ENCODE measurements at places on chromosomes 3 and 15.
A peak's percentile ranks its signal among the peaks of the same experiment; 100 is the strongest.

DNA sequence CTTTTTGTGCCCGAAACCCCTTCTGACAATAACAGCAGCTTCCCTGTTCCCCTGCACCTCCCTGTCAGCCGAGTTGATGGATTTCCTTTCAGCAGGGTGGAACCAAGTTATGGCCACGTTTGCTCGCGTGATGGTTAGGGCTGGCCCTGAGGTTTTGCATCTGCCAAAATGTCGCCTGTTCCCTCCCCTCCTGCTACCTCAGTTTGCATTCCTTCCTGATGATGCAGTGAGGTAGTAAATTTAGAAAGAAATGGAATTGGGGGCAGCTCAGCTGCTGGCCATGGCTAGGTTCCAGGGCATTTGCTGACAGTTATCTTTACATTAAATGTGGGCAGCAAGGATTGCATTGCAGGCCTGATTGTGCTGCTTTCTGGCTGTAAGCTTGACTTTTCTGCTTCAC lies 13.2 kb downstream of the LIMD1 start:
- no peak for DNase-seq

GRCh38 chr15:38530113-38530512 lies 34.5 kb downstream of the RASGRP1 start:
- DNase-seq = no peak

GRCh38 chr3:101252945-101253344 lies 67.4 kb downstream of the IMPG2 start:
- DNase-seq = no peak

DNA sequence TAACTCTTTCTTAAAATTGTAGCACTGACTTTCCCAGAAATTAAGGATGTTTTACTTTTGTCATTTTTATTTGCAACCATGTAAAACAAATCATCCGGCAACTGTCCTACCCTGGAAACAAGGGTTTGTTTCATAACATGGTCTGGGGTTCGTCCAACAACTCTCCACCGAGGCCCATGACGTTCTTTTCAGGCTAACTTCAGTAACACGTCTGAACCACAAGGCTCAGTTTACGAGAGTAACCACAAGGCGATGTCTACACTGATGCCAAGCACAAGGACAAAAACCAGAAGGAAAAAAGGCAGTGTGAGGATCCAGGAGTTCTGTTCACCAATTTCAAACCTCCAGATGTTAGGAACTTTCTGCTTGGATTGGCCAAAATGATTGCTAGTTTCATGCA lies 546.1 kb downstream of the NTRK3 start:
- no peak for DNase-seq

GRCh38 chr3:160331127-160331937 lies 67.7 kb downstream of the IFT80 start:
- DNase-seq = no peak

DNA sequence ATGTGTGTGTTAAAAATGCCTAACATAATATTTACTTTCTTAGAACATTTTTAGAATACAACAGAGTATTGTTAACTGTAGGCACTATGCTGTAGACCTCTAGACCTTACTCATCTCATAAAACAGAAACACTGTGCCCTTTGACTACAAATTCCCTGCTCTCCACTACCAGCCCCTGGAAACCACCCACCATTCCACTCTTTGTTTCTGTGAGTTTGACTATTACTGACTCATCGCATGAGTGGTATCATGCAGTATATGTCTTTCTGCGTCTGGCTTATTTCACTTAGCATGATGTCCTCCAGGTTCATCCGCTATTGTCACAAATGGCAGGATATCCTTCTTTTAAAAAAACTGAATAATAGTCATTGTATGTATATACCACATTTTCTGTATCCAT lies 216.7 kb upstream of the CFAP20DC start:
- no peak for DNase-seq

DNA sequence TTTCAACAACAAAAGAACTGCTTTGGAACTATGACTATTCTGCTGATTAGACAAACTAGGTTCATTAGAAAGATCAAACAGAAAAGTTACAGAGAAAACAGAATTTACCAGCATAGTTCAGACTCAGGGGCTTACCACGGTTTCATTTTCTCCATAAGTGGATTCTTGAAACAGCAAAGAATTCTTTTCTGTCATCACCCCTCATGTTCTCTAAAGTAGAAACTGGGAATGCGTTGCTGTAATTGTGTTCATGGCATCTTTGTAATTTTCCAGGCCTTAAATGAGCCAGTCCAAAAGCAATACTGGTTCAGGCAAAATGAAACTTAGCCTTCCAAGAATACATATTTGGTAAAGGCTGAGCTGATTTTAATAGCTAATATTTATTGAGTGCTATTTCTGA lies 287.8 kb downstream of the CHL1 start:
- DNase-seq = no peak

DNA sequence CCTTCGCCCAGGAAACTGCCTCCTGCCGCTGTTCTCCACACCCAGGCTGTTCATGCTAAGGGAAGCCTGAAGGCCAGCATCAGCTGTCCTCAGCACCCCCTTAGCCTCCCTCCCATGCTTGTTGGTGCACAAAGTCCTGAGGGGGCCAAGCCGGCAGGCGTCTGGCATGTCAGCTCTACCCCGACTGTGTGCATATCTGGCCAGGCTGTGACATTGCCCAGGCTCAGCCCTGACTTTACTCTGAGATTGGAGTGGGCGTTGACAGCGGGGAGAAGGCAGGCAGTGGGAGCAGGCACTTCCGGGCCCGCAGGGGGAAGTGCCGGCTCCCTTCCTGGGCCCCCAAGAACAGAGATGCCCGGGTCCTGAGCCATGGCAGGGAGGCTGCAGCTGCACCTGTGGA lies 492.2 kb downstream of the AGBL1 start:
- DNase-seq = no peak

- no peak for DNase-seq
Observed at GRCh38 chr3:154428286-154429206, 1.4 kb downstream of the GPR149 start.

DNA sequence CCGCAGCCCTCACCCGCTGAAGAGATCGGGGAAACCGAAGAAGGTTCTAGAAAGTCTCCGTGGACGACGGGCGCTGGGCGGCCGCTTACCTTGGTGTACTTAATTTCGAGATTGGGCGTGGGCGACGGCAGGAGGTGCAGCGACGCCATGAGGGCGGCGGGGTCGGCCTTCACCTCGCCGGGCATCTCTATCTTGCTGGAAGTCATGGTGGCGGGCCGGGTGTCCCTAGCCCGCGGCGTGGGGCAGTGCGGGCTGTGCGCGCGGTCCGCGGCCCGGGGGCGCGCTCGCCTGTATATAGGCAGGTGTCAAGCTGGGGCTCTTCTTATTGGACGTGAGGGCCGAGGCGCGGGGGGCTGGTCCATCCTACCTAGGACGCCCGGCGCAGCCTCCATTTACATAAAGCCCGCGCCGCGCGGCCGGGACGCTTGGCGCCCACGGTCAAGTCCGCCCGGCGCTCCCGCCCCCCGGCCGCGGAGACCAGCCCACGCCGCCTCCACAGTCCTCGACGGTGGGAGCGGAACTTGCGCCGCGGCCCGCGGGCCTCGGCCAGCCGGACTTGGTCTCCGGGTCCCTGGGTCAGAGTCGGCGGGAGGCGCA lies at the start of gene ALDH1A2:
Gene ALDH1A2 (minus strand): TSS at position 267 of the 597 bp plus-strand sequence. CDS start 61 bp downstream, at position 206.
- no peak for DNase-seq

DNA sequence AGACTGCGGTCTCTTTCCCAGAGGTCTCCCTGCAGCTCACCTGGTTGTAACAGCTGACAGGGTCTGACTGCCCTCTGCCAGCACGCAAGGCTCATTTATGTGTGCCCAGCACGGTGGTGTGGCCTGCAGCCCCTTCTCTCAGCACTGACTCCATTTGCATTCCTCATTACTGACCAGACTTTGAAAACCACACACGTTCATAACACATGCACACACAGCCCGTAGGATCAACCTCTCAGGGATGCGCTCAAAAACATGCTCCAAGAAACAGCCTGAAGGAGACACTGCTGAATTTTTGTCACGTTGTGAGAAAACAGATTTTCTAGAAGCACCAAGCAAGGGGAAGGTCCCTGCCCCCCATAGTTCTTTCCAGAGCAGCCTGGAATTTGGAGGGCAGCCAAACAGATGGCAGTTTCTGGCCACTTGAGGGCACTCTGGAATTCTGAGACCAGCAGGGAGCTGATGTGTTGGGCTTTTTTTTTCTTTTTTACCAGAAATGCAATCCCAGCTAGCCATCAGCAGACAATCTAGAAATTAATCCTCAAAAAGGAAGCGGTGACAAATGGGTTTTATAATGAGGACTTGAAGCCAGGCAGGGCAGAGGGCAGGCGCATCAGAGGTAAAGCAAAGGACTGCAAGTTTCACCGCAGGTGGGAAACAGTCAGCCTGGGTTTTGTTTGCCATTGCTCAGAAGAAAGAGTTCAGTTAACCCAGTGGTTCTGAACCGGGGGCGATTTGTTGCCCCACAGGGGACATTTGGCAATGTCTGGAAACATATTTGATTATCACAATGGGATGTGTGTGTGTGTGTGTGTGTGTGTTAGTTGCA lies 170.5 kb upstream of the PROK2 start:
- peak; percentile 79 for DNase-seq

DNA sequence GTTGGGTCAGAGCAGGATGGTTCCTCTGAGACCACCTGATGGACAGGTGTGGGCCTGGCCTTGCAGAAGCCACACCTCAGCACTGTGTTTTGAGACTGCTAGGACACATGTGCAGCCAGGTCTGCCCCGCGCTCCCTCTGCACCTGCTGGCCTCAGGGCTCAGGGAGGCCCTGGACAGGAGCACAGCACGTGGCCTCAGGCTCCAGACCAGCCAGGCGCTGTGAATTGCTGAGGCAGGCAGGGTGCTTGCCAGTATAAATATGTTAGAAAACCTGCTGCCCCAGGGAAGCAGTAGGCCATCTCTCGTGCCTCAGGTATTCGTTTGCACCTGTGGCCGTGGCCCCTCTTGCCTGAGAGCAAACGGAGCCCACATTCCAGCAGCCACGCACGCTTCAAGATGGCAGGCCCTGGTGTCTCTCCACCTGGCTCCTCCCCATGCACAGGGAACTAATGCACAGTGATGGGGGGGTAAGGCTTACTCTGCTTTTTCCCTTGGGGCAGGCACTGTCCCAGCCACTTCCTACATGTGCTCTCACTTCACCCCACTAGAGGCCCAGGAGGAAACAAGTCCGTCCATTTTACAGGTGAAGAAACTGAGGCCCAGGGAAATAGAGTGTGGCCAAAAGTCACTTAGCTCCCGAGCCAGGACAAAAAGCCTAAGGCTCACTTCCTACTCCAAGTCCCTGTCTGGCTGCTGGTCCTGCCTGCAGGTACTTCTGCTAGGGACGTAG lies 20.4 kb downstream of the SEC61A1 start:
- no peak for DNase-seq

DNA sequence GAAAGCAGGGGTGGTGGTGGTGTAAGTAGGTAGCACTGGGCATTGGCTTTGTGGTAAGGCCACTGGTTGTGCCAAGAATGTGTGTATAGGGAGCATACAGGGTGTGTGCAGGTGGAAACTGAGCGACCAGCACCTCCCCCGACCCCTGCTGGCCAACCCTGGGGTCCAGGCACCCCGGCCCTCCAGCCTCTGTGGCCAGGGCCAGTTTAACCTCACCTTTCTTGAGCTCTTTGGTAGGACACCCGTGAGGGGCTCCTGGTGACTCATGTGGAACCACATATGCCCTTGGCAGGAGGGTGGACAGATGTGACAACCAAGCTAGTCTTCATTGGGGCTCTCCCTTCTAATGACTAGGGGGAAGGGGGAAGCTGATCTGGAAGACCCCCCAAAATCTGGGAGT lies 19.5 kb downstream of the SHF start:
- no peak for DNase-seq

GRCh38 chr15:51307325-51307724 lies 31.1 kb downstream of the CYP19A1 start:
- DNase-seq = no peak

- DNase-seq = no peak
Observed at GRCh38 chr15:66724732-66725463, 22.9 kb downstream of the SMAD6 start.

GRCh38 chr3:13792512-13793371 lies 87.1 kb downstream of the WNT7A start:
- no peak for DNase-seq

DNA sequence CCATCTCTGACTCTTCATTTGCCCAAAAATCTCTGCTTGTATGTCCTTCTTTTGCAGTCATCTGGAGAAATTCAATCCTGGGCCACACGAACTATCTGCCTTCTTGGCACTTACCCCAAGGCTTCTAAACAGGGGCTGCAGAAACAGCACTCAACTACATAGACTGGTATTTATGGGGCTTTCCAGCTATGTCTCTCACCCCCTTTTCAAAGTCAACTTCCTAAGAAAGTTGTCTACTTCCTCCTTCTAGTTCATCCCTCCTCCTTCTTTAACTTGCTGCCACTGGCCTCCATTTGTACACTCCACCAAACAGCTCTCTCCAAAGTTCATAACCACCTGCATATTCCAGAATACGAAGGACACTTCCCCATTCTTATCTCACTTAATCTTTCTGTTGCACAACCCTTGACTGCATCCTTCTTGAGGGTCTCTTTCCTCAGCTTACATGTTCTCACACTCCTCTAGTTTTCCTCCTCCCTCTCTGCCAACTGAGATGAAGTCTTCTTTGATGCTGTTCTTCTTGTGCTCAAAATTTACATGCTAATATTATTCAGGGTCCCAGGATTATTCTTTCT lies 55.2 kb downstream of the PLD1 start:
- no peak for DNase-seq

- no peak for DNase-seq
Observed at GRCh38 chr15:60757831-60758570, 279.1 kb upstream of the ICE2 start.

GRCh38 chr15:38041576-38041975 lies 107.1 kb downstream of the TMCO5A start:
- DNase-seq = no peak

DNA sequence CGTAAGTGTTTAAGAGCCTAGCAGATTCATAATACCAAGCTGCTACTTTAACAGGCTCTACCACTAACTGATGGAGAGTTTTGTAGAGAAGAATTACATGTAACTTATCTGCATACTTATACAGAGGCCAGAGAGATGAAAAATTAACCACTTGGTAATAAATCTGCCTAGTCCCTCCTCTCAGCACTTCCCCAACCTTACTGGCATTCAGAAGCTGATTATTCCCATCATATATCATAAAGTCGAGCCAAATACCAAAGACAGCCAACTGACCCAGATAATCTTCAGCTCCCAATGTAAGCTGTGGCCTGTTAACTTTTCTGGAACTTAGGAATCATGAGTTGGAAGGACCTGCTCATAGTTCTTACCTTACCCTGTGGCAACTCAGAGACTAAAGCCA lies 25.5 kb upstream of the CSPG5 start:
- DNase-seq = no peak

DNA sequence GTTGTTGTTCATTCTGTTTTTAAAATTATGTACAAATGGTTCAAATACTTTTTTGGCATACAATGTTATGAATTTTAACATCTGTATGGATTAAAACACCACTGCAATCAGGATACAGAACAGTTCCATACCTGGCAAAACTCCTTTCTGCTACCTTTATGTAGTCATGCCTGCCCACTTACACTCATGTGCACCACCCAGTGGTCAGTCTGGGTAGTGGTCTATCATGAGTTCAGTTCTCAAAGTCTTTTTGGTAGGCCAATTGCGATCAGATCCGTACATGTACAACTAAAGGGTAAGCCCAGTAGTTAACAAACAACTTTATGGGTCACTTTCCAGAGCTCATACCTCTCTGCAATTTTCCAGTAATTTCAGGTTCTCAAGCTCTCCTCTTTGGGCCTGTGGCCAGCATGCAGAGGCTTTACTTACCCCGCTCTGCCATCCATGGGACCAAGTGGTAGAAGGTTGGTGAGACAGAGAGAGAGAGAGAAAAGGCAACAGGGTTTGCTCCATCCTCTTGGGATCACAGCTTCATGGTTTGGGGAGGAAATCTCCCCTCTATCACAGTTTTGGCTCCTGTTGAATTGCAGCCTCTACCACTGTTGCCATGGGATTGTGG lies 63.9 kb upstream of the FAM98B start:
- DNase-seq = peak; percentile 22

GRCh38 chr3:15094187-15094875 lies 4.6 kb downstream of the RBSN start:
- no peak for DNase-seq

All from NCI-H446 (cell line).